ENCODE measurements at places on chromosomes 11 and 22.
A peak's percentile ranks its signal among the peaks of the same experiment; 100 is the strongest.

DNA sequence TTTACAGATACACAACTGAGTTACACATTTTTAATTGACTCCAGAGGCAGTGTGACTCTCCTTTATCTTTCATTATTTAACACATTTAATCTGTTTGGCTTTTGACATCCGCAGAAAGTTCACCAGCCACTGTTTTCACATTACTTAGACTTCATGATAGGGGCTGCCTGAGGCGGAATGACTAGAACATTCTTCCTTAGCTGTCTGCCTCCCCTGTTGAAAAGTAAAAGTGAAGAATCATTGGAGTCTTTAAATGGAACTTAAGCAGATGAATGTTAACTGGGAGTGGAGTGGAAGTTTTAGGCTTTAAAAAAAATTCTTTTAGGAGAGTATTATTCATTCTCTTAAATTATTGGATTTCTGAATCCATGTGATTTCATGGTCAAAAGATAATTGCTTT is 229.2 kb upstream of the MTNR1B start:
- H3K4me1 ChIP-seq: no peaks in the 10 kb centered on the region
- no peak for DNase-seq
- H3K4me3 ChIP-seq: no peak overlapping the region

DNA sequence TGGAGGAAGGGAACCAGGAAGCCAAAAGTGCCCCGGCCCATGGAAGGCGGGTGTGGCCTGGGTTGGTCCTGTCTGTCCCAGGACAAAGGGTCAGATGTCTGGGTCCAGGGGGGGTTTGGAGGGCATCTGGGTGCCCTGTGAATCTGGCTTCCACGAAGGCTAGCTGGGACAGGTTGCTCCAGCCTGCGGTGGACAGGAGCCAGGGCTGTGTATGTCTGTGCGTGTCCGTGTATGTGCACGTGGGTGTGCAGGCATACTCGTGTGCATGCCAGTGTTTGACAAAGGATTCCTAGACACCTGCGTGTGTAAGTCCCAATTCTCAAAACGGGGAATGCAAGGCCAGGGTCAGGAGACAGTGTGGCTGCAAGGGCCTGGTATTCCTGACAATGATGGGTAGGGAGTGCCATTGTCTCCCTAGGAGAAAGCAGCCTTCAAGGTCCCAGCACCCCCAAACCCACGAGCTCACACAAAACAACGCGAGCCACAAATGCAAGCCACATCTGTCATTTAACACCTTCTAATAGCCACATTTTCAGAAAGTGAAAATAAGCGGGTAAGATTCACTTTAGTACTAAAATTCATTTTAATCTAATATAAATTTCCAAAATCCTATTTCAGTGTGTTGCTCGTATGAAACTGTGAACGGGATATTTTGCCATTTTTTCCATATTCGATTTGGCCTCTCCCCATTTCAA is 78.4 kb upstream of the WNT7B start:
- no peaks in the 10 kb centered on the region for H3K36me3 ChIP-seq
- peaks cover 25% of the 10 kb centered on the region for H3K4me1 ChIP-seq
- H3K4me3 ChIP-seq: peak overlapping the region; percentile 25
- H3K27ac ChIP-seq: peak overlapping the region; percentile 92
- DNase-seq: no peak
- H3K27me3 ChIP-seq: no peaks in the 10 kb centered on the region

- DNase-seq: no peak
- H3K4me1 ChIP-seq: no peaks in the 10 kb centered on the region
- H3K36me3 ChIP-seq: no peaks in the 10 kb centered on the region
- H3K27ac ChIP-seq: no peak overlapping the region
These were observed 42.9 kb downstream of the ARFGAP3 start for GRCh38 chr22:42814215-42814614.

GRCh38 chr22:28064920-28065319 is 145.9 kb upstream of the PITPNB start:
- H3K36me3 ChIP-seq: no peaks in the 10 kb centered on the region
- H3K27ac ChIP-seq: no peak overlapping the region
- DNase-seq: no peak
- no peaks in the 10 kb centered on the region for H3K4me1 ChIP-seq
- no peak overlapping the region for H3K4me3 ChIP-seq
- no peaks in the 10 kb centered on the region for H3K27me3 ChIP-seq

Data from naive thymus-derived CD4-positive, alpha-beta T cell (primary cell).